ENCODE measurements at places on chromosomes 2 and 18. TPM values are rescaled to one million over a fixed set of nuclear protein-coding genes. Genes with fewer than 3 reads are reported as not detected.

Gene NAT8
- total RNA-seq = not detected

Gene DSG2
- total RNA-seq = 12.5 TPM

Gene CD28
- total RNA-seq = not detected

Gene SKOR2
- not detected for total RNA-seq

Gene HRH4
- total RNA-seq = under 0.01 TPM

Gene NGEF
- total RNA-seq = 0.57 TPM

Gene GKN1
- total RNA-seq = 0.22 TPM

Gene GPR17
- total RNA-seq = not detected

Gene SNED1
- total RNA-seq = 16.6 TPM

Gene MYOM1
- 0.22 TPM for total RNA-seq

Gene B3GNT7
- total RNA-seq = 0.14 TPM

Gene SPR
- total RNA-seq = 16.2 TPM

Gene SP140L
- total RNA-seq = 13.8 TPM

Gene ACMSD
- total RNA-seq = not detected

Gene GAREM2
- total RNA-seq = 1.3 TPM

Gene ASTL
- total RNA-seq = not detected

Gene PRKRA
- 52.0 TPM for total RNA-seq

Gene VWA3B
- total RNA-seq = not detected

Gene KCNJ3
- total RNA-seq = not detected

Gene SERPINB13
- not detected for total RNA-seq

Gene ERICH2
- not detected for total RNA-seq

Gene STPG4
- 1.6 TPM for total RNA-seq

Gene DAPL1
- not detected for total RNA-seq

Gene EMILIN2
- 15.0 TPM for total RNA-seq

Gene PLGLB1
- total RNA-seq = 1.0 TPM

Gene NT5DC4
- not detected for total RNA-seq

Data from placental pericyte (primary cell).